ENCODE measurements at places on chromosomes 5 and 9.
A peak's percentile ranks its signal among the peaks of the same experiment; 100 is the strongest.

- DNase-seq: no peak
Observed at GRCh38 chr5:101543780-101544179, 640.7 kb upstream of the ST8SIA4 start.

DNA sequence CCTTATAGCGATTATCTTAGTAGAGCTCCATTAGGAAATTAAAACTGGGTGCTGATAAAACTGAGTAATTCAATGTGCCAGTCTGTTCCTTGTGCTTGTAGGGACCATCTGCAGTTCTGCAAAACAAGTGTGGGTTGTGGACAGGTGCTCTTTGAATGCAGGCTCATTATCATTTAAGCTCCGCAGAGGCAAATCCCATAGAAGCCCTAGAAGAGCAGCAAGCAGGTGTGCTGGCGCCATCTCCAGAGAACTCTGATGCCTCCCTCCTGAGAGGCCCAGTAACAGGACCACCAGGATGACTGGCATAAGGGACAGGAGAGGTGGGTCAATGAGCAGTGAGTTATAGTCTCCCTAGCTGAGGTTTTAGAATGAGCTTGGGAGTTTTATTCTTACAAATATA lies 1342.4 kb upstream of the DMAC1 start:
- peak; percentile 54 for DNase-seq

DNA sequence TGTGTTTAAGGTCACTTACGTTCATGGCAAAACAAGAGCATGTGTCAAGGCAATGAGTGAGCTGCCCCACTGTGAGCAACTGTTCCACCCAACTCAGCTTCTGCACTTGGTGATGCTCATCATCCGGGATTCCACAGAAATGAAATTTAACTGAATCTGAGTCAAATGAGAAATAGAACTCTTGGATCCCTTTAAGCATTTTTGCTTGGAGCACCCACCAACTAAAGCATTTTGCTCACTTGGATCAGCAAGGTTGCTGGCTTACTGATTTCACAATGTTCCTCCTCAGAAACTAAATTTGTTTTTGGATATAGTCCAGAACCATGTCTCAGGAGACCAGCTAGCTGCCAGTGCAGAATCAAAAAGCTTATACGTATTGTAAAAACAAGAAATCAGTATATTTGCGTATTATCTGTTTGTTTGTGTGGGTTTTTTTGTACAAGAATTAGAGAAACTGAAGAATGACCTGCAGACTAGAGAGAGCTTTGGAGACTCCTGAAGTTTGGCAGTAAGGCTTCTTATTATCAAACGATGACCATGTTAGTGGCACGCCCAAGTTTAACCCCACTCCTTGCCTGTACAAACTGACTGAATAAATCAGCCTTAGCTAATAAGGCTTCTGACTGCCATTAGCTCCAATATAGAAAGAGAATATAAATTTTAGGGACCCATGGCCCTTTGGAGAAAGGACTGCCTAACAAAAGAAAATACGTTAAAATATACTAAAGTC lies 153.8 kb upstream of the FST start:
- DNase-seq: no peak

- DNase-seq: no peak
Observed at GRCh38 chr5:127840198-127840524, 137.0 kb downstream of the CCDC192 start.

DNA sequence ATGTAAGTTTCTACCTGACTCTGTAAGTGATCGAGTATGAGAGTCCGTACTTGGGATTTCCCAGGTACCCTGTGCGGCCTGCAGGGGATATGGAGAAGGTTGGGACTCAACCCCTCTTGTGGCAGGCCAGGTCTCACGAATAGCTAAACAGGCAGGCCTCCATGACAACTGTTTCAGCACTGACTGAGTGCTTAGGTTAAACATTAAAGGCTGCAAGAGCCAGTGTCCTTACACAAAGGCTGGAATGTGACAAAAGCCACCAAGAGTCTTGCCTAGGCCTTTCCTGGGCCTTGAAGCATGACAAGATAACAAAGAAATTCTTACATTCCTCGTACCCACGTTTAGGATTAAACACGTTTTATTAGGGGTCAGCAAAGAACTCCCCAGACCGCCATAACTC lies 58.6 kb downstream of the THBS4 start:
- DNase-seq: no peak

GRCh38 chr9:109113254-109113653 lies 6.5 kb downstream of the TMEM245 start:
- no peak for DNase-seq

DNA sequence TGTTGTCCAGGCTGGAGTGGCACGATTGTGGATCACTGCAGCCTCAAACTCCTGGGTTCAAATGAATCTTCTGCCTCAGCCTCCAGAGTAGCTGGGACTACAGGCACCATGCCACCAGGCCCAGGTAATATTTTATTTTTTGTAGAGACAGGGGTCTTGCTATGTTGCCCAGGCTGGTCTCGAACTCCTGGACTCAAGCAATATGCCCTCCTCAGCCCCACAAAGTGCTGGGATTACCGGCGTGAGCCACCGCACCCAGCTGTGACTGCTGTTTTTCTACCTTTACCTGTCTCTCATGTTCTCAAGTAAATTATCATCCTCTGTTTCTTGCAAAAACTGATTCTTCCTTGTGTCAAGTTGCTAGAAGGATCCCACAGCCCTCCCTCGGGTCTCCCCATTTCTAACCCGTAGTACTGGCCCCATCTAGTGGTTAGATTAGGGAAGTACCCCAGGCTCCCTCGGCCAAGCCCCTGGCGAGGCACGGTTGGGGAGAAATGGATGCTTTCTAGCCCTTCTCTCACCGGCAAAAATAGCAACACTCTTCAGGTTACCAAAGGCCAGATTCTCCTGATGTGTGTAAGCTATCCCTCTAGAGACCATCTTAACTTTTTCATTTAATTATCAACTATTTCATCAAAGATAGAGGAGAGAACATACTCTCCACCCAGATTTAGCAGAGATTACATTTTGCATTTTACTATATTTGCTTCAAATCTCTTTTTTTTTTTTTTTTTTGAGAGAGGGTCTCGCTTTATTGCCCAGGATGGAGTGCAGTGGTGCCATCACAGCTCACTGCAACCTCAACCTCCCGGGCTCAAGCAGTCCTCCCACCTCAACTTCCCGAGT lies 19.2 kb upstream of the TOR1B start:
- DNase-seq: peak; percentile 64

- DNase-seq: peak; percentile 55
Observed at GRCh38 chr9:35489313-35490154, at the start of gene RUSC2. TSS of gene RUSC2 (plus strand) at chr9:35490111. CDS start at chr9:35546522, 56,411 bp downstream.

DNA sequence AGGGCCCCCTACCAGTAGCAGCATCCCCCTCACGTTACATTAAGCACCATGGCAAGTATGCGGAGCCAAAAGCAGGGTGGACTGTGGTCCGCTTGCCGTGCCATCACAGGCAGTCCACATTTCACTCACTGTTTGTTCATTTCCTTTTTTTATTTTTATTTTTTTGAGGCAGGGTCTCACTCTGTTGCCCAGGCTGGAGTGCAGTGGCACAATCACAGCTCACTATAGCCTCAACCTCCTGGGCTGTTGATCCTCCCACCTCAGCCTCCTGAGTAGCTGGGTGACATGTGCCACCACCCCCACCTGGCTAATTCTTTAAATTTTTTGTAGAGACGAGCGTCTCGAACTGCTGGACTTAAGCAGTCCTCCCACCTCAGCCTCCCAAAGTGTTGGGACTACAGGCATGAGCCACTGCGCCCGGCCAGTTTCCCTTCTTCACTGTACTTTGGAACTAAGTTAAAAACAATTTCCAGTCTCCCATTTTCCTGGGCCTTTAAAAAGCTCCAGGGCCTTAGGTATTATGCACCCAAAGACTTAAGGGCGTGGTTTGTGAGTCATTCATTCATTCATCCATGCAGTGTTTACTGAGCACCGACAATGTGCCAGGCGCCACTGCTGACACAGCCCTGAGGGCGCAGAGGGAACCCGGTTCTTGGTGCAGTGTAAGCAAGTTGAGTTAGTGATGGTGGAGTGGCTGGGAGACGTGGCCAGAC lies 19.9 kb downstream of the PRRX2 start:
- no peak for DNase-seq

- no peak for DNase-seq
Observed at GRCh38 chr5:145681216-145681615, 153.9 kb downstream of the PRELID2 start.

GRCh38 chr9:93948441-93949072 lies 6.6 kb downstream of the BARX1 start:
- DNase-seq: no peak

DNA sequence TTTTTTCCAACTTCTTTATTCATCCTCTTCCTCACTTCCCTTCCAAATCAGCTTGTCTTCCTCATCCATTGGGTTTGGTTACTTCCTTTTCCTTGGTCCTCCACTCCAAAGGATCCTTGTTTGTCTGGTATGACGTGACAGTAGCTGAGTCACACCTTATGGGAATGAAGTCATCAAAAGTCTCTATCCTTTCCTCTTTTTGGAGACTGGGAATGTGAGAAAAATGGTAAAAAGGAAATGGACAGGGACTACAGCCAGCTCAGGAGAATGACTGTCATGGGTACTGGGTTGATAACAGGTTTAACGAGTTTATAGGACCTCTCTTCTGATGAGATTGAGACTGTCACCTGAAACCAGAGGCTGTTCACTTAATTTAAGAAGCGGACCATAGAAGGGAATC lies 76.2 kb upstream of the MYO10 start:
- DNase-seq: no peak

DNA sequence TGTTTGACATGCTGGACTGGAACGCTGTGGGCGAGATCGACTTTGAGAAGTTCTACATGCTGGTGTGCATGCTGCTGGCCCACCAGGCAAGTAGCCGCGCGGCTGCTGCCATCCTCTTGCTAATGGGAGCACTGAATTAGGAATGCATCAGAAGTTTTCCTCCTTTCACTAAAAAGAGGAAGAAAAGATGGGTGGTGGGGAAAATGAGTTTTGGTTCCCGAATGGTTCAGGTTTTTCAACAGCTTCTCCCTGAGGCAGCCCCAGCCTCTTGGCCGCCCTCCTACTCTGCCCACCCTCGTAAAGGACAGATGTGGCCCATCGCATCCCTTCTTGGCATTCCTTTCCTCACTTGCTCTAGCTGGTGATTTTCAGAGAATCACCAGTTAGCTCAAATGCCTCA lies 5.5 kb downstream of the EFCAB9 start:
- no peak for DNase-seq

DNA sequence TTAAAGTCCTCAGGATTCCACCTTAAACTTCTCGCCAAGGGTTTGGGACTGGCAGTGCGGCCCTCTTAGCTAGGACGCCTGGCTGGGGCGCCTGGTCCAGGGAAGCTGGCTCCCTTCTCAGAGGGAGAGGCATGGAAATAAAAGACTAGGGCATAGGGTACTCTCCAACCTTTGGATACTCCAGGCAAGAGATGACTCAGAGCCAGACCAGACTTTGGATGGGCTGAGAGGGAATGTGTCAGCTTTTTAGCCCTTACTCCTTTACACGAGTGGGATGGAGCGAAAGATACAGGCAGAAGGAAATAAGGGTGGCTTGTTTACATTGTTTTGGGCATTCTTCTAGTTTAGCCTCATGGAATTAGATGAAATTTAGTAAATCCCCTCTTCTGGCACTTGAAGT lies 48.2 kb downstream of the IL31RA start:
- no peak for DNase-seq

GRCh38 chr5:17918373-17919104 lies 284.3 kb downstream of the TAF11L14 start:
- no peak for DNase-seq

- no peak for DNase-seq
Observed at GRCh38 chr5:66931651-66932050, 264.9 kb downstream of the CD180 start.

DNA sequence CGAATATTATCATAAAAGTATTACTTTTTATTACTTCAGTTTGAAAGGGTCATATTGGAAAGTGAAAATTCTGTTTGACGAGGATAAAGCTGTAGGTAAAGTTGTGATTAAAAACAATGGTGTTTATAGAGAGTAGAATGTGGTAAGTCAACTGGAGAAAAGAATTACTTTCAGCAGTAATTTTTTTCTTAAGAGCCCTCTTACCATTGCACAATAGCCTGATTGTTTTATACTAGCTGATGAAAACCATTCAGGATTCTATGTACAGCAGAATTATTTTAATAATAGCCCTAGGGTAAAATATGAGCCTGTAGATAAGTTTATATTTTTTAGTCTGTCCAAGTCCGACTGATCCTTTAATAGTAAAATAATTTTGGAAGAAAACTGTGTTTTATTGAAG lies 16.6 kb downstream of the CDC42SE2 start:
- no peak for DNase-seq

GRCh38 chr9:107141967-107142366 lies 141.1 kb upstream of the RAD23B start:
- DNase-seq: no peak

- DNase-seq: no peak
Observed at GRCh38 chr9:121748074-121748473, 96.6 kb downstream of the DAB2IP start.

GRCh38 chr5:127353327-127353726 lies 62.7 kb downstream of the MEGF10 start:
- DNase-seq: no peak

- DNase-seq: no peak
Observed at GRCh38 chr5:141611289-141611688, 7.5 kb downstream of the DIAPH1 start.

DNA sequence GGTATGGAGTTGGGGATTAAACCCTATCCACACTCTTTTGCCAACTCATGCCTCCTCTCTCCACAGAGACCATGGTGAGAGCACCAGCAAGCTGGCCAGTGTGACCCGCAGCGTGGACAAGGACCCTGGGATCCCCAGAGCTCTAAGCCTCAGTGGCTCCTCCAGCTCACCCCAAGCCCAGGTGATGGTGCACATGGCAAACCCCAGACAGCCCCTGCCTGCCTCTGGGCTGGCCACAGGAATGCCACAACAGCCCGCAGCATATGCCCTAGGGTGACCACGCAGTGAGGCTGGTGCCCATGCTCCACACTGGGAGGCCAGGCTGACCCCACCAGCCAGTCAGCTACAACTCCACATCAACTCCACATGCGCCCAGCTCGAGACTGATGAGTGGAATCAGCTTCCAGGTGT lies 11.5 kb upstream of the CARD19 start:
- no peak for DNase-seq

DNA sequence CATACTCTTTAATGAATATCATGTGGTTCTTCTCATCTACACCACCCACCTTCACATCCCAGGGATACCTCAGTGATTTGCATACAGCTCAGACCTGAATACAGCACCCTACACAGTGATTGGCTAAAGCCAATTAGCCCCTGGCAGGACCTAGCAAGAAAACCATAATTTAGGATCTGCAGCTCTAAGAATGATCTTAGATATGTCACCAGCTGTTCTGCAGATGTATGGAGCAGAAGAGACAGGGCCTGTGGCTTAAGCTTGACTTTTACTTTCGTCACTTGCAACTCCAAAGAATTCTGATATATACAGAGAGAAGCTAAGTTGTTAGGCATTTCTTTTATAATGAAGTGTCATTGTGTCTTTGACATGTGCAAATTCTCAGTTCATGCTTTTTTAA lies 483.2 kb upstream of the C9orf72 start:
- no peak for DNase-seq

- no peak for DNase-seq
Observed at GRCh38 chr5:168649306-168649705, 70.1 kb upstream of the PANK3 start.

GRCh38 chr5:127275641-127276193 lies 14.9 kb upstream of the MEGF10 start:
- no peak for DNase-seq
